GM12891 (cell line): ENCODE measurements at places on chromosomes 5 and 9.

GRCh38 chr5:124519396-124519795, 227.0 kb downstream of the ZNF608 start:
- no peak for DNase-seq

DNA sequence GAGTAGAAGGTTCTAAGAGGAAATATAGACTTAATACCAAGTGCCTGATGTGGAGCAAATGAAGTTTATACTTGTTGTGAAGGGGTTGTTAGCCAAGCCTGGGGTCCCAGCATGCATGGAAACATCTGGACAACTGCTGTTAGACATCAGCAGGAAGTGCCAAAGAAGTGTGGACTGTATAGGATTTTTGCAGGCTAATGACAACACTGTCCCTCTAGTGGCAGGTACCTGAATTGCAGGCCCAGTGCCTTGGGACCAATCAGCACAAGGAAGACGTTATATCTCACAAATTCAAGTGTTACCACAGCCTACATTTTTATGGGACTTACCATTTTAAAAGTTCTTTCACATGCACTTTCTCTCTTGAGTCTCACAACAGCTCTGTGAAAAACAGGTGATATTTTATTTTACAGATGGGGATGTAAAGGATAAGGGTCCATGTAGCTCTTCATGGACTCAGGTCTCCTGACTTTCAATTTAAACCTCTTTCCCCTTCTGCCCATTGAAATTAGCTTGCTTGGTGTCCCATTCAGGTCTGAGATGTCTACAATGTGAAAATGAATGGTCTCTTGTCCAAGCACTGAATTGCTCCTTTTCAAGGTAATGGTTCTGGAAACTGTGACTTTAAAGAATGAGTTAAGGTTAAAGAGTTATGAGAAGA, 89.0 kb upstream of the MAP1B start:
- DNase-seq, result peak; percentile 46

GRCh38 chr9:18890372-18890771, 142.6 kb downstream of the SAXO1 start:
- DNase-seq, result no peak

GRCh38 chr9:129235041-129235930, 57.2 kb upstream of the IER5L start:
- no peak for DNase-seq

DNA sequence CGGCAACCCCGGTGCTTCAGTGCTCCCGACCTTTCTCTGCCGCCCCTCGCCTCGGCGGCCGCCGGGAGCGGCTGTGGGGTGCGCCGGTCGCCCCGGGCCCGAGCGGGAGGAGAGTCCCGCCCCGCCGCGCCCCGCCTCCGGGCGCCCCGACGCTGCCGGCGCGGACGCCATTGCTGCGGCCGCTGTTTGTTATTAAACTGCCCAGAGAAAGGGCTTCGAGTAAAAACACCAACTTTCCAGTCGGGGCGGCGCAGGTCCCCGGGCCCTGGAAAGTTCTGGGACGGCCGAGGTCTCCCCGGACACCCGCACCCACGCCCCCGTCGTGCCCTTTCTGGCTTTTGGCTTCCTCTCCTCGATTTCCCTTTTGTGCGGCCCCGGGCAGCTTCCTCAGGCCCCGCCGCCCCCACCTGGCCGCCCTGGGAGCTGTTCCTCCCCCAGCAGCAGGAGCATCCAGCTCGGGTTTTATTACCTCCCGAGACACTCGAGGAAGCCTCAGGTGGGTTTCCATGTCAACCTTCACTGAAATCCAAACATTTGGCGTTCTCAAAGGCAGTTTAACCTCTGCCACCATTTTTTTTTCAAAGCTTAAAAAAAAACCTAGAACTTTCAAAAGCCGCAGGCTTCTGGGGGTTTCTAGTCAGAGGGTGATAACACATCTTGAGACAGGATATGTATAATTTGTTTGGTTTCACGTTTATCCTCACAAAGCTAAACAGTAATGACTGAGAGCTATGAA, 334.4 kb downstream of the CWC27 start:
- DNase-seq, result peak; percentile 50

- peak; percentile 31 for DNase-seq
These were observed 29.5 kb upstream of the ALDH1B1 start for GRCh38 chr9:38362852-38363588.
